Right ventricle myocardium inferior (tissue), 1 donor: ENCODE measurements at places on chromosomes 3 and 15.

DNA sequence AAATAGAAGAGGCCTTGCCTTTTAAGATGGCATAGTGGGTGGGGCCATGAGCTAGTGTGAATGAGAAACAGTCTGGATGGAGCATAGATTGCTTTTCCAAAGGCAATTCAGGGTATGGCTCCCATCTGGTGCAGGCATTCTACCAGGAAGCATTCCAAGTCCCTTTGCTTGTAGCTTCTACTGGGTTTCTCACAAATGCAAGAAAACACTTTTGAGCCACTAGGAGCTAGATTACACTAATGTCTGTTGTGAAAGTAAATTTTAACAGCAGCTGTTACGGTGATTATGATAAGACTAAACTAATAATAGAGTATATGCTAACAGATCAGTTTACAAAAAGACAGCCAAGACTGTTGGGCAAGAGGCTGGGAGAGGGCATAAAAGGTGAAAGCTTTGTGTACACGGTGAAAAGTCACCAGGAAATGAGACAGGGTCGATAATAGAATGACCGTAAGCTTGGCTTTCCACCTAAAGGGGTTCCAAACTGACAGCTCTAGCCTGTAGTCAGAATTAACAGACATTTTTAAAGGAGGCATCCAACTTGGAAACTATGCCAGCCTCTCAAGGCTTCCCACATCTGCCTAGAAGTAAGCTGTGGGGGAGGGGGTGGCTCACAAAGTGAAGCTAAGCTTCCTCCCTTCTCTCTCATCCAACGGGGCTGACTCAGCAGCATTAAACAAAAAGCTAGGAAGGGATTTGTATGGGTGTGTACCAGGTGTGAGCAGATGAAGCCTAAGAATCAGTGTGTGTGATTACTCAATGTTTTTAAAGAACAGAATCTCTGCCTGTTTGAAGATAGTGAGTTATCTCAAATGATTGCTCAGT is 61.1 kb upstream of the GPD1L start:
- no peak for DNase-seq

DNA sequence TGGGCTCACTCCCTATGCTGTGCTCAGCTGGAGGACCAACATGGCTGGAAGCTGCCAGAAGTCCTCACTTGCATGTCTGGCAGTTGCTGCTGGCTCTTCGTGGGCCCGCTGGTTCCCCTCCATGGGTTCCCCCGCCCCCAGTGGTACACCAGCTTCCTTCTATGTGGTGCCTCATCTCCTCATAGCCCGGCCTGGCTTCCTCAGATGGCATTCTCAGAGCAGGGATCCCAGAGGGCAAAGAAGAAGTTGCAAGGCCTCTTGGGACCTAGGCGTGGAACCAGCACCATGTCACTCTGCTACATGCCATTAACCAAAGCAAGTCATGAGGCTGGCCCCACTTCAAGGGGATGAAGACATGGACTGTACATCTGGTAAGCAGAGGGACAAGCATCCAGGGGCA is 2.9 kb upstream of the CFAP92 start:
- no peak for DNase-seq

GRCh38 chr3:166526881-166527280 is 689.7 kb upstream of the BCHE start:
- no peak for DNase-seq

GRCh38 chr3:82067420-82067819 is 306.0 kb upstream of the GBE1 start:
- no peak for DNase-seq

DNA sequence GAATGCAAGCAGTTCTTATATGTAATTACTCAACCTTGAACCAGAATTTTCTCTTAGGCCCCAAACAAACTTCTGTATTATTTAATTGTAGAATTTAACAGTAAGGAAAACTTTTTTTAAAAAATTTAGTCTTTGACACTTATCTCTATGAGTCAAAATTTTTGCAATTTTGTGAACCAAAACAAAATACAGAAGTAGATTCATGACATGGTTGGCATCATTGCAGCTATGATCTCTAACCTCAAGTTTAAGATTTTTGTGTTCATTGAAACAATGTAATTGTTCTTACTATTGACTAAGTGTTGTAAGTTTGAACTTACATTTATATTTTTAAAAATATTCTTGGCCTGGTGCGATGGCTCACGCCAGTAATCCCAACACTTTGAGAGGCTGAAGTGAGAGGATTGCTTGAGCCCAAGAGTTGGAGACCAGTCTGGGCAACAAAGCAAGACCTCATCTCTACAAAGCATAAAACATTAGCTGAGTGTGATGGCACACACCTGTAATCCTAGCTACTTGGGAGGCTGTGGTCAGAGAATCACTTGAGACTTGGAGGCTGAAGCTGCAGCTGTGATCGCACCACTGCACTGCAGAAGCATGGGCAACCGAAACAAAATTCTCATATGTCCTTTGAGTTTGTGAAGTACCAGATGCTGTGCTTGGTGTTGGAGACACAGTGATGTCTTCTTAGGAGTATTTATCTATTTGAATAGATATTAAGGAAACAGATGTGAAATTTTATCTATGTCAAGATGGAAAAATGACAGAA is 39.7 kb downstream of the STT3B start:
- no peak for DNase-seq

DNA sequence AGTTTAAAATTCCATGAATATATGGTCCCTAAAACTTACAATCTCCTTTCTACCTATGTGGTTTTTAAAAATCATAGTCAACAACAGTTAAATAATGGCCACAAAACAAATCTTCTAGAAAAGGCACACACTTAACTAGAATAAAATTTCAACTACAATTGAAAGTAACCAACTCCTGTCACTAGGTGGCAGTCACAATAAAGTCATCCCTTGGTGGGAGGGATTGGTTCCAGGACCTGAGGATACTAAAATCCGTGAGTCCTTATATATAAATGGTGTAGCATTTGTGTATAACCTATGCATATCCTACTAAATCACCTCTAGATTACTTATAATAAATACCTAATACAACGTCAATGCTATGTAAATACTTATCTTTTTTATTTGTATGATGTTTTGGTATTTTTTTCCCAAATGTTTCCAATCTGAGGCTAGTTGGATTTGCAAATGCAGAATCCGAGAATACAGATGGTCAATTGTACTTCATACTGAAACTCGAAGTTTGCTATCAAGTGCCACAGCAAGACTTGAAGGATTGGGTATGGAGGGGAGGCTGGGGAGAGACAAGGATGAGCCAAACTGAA is 172.6 kb downstream of the FMN1 start:
- no peak for DNase-seq

DNA sequence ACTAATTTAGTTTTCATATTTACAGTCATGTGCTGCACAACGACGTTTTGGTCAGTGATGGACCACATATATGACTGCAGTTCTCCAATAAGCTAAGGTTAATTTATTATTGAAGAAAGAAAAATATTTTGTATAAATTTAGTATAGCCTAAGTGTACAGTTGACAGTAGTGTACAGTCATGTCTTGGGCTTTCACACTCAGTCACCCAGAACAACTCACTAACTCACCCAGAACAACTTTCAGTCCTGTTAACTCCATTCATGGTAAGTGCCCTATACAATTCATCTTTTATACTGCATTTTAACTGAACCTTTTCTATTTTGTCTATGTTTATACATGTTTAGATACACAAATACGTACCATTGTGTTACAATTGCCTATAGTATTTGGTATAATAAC is 3.8 kb upstream of the GABRR3 start:
- DNase-seq, result no peak

- DNase-seq, result no peak
Measured at GRCh38 chr3:126865736-126866135, 117.2 kb upstream of the PLXNA1 start.

- DNase-seq, result no peak
Measured at GRCh38 chr3:53216723-53217122, 39.1 kb downstream of the TKT start.

DNA sequence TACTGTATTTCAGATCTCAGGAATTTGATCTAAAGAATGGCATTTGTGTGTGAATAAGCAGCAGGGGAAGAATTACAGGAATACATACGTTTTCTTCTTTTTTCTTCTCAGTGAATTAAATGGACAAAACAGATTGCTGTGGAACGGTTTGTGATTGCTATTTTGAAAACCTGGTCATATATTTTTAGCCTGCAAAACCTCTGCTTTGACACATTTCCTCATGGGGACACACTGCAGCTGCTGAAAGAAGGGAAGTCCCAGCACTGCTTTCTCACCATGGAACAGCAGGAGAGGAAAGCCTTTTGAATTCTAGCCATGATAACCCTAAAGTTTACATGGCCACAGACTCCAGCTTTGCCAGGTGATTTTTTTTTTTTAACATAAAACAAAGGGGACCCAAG is 315.0 kb downstream of the OXSM start:
- no peak for DNase-seq

DNA sequence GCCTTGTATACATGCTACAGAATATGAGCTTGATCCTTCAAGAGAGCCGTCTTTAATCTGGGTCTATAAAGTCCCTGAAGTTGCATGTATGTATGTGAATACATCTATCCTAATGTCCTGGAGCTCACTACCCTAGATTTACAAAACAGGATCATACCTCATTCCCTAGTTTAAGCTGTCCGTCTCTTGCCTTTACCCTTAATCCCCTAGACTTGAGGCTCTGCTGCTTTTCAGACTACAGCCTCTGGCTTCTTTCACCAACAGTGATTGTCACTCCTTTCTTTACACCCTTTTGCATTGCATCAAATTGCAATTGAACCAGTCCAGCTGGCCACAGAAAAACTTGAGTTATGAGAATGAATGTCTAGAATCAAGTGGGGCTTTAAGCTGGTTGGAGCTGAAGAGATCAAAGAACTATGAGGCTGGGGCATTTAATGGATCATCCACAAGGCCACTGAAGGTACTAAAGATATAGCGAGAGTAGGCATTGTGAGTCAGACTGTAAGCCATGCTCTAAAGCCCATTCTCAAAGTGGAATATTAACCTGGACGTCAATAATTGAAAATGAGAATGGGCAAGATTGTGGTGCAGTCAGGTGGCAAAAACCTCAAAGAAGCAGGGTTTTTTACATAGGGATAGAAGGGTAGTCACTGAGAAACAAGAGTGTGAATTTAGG is 12.3 kb upstream of the PLD1 start:
- DNase-seq, result no peak

GRCh38 chr3:31423482-31423881 is 109.2 kb upstream of the STT3B start:
- DNase-seq, result no peak

- DNase-seq, result no peak
Measured at GRCh38 chr3:13479332-13479581, 849 bp upstream of the HDAC11 start.

DNA sequence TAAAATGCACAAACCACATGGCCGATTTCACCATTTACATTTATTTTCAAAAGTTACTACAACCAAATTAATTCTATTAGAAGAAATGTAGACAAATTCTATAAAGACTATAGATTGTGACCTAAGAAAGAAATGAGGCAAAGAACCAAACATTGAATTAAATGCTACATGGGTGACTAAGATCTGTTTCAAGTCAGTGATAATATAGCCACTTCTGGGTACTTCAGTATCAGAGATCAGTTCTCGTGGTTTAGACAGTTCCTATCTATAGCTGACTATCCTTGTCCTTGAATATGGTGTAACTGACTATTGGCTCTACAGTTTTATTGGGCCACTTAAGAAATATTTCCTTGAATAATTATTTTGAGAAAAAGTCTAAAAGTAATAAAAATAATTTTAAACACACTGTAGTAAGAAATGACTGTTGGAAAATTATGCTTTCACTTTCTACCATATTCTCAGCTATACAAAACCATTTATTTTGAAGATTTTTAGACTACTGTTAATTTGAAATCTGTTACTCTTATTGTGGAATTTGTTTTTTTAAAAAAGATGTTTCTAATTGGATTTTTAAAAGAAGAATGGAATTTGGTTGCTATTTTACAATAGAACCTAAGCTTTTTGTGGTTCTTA is 14.1 kb downstream of the KCNMB3 start:
- DNase-seq, result no peak

DNA sequence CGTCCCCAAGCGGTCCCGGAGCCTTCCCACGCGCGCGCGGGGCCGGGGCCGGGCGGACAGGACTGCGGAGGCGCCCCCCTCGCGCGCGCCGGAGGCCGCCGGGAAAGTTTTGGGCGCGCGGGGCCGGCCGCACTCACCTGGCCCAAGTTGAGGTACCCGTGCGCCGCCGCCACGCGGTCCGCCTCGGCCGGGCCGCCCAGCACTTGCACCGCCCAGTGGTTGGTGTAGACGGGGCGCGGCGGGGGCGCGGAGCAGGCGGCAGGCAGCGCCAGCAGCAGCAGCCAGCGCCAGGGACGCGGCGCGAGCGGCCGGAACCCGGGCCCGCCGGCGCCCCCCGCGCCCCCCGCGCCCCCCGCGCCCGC is 289 bp downstream of the PCSK6 start:
- DNase-seq, result no peak

DNA sequence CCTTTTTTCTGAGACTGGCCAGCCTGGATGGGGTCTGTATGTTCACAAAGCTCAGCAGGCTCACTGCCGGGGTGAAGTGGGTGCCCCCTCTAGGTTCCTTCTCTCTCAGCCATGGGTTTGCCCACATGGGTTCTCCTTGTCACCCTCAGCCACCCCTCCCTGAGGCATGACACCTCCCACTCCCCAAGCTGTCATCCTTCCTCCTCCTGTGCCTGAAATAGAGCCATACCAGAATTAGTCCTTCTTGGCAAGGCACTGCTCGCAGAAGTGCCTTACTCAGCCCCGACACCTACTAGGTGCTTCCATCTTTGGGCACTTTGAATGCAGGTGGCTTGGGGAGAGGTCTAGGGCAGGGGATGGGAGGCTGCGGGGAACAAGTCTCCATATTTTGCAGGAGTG is 62.9 kb upstream of the SEC13 start:
- no peak for DNase-seq

DNA sequence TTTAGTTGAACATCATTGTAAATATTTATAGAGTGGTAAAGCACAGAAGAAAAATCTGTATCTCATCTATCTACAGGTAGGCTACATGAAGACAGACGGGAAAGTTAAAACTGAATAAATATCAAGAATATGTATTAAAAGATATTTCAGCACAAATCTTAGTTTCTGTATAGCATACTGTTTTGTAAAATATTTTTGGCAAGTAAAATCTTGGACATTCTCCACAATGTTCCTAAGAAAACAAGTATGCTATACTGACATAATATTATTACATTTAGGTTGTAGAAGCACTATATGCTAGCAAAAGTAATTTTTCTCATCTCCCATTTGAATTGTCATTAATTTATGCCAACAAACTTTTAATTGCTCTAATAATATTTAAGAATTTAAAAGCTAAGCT is 326.4 kb upstream of the ARL6 start:
- no peak for DNase-seq

- no peak for DNase-seq
Measured at GRCh38 chr3:109806929-109807328, 469.6 kb upstream of the DPPA4 start.

- no peak for DNase-seq
Measured at GRCh38 chr3:57157545-57157944, 7.6 kb downstream of the IL17RD start.
